ENCODE measurements at places on chromosomes 4 and X.

- no peak for DNase-seq
Observed at GRCh38 chrX:31298916-31299315, 227.1 kb upstream of the FTHL17 start.

DNA sequence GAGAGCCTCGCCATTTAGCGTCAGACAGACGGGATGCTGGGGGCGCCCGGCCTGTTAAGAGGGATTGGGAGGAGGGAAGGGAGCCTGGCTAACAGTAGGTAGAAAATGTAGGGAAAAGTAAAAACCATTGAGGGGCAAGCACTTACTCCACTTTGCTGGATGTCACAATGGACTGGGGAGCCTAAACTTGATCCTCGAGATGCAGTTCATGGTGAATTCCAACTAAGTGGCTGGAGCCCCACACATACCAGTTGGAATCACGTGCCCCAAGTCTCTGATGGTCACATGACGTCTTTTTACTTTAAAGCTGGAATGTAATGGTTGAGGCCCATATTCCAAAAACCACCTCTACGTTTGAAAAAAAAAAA, 1.5 kb downstream of the PLS3 start:
- no peak for DNase-seq

DNA sequence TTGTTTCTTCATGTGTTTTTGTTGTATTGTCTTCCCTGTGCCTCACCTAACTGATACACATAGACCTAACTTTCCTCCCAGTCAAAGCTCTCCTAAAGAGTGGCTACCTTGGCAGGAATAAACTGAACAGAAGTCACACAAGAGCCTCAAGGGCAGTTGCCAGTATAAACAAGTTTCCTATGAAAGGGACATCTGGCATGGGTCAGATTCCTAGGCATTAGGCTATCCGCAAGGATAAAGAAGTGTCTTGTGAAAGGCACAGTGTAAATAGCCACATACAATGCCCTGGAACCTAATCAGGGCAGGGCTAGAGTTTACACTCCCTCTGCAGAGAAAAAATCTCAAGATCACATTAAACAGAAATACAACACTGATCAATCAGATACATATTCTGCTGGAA, 220.8 kb downstream of the SPANXN3 start:
- DNase-seq = no peak

- no peak for DNase-seq
Observed at GRCh38 chr4:152676052-152676854, 3.5 kb downstream of the TMEM154 start.

DNA sequence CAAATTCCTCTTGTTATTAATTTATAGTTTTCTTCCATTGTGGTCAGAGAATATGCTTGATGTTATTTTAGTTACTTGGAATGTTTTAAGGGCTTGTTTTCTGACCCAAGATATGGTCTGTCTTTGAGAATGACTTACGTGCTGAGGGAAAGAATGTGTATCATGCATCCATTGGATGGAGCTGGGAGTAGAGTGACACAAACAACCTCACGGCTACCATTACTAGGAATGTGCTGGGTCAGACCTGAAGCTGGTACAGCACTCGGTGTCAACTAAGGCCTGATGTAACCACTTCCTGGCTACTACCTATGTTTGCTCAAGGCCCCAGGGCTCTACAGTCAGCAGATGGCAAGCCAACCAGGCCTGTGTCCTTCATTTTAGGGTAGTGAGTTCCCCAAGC, 257.8 kb downstream of the FAT4 start:
- DNase-seq = no peak

GRCh38 chr4:14824189-14824588, 178.1 kb upstream of the CPEB2 start:
- DNase-seq = no peak

- DNase-seq = peak; percentile 43
Observed at GRCh38 chrX:103831342-103831802, 685 bp downstream of the RAB9B start.
